ENCODE measurements at places on chromosomes 6 and 20. TPM values are rescaled to one million over a fixed set of nuclear protein-coding genes. Genes with fewer than 3 reads are reported as not detected.
A peak's percentile ranks its signal among the peaks of the same experiment; 100 is the strongest.

GRCh38 chr6:37669306-37669705, 28.4 kb downstream of the MDGA1 start:
- no peak for DNase-seq

- DNase-seq: no peak
Observed at GRCh38 chr6:72972579-72972978, 252.7 kb downstream of the KHDC1L start.

DNA sequence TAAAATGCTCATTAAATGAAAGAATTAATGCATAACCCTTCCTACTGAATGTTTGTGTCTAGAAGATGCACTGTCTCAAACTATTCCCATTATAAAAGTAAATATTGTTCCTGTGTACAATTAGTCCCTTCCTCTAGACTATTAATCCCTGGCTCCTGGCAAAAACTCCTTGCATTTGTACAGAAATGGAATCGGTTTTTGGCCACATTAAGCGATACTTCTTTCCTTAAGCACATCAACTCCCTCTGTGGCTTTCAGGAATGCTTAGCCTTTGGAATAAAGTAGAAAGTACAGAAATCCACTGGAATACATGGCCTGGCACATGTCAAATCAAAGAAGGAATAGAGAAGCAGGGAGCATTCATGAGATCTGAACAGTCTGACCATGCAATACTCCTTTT, 179.8 kb downstream of the GMPR start:
- DNase-seq: no peak

DNA sequence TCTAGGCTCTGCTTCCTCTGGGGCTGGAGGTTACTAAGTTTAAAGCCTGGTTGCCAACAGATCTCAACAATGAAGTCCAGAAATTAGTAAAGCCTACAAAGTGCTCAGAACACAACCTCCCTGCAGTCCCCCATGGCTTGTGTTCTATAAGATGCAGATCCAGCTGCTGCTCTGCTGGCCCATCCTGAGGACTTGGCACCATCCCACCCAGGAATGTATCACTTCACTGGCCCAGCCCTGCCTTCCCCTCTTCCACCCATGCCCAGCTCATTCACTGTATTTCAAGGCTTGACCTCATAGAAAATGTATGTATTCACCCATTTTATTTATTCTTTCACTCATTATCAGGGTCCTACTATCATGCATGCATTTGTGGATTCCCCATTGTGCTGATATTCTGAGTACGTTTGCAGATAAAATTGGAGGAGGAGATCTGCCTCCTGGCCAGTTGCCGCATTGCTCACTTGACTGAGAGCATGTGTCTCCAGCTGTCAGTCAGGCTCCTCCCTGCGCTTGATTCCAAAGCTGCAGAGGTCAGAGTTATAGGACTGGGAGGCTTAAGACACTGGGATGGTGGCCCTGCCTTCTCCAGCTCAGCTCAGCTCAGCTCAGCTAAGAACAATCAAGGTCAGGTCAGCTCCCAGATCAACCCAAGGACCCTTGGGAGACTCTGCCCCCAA, 104.8 kb downstream of the MAFB start:
- peak; percentile 80 for DNase-seq

- DNase-seq: peak; percentile 47
Observed at GRCh38 chr20:10653599-10654249, 20.1 kb downstream of the JAG1 start.

- no peak for DNase-seq
Observed at GRCh38 chr6:41375598-41376151, 40.3 kb downstream of the NCR2 start.

Gene ECHDC1
- total RNA-seq: 43.4 TPM

Gene HAO1
- not detected for total RNA-seq

Gene CST7
- total RNA-seq: 0.92 TPM

Gene REM1
- total RNA-seq: 2.0 TPM

Data from left ventricle myocardium superior (tissue), 1 donor.